T1000 (cell line): ENCODE measurements at places on chromosomes 11 and 22.

- no peak for DNase-seq
These were observed 125.0 kb downstream of the UVRAG start for GRCh38 chr11:75939992-75940391.

- no peak for DNase-seq
These were observed 516.9 kb upstream of the TENM4 start for GRCh38 chr11:79957702-79958101.

DNA sequence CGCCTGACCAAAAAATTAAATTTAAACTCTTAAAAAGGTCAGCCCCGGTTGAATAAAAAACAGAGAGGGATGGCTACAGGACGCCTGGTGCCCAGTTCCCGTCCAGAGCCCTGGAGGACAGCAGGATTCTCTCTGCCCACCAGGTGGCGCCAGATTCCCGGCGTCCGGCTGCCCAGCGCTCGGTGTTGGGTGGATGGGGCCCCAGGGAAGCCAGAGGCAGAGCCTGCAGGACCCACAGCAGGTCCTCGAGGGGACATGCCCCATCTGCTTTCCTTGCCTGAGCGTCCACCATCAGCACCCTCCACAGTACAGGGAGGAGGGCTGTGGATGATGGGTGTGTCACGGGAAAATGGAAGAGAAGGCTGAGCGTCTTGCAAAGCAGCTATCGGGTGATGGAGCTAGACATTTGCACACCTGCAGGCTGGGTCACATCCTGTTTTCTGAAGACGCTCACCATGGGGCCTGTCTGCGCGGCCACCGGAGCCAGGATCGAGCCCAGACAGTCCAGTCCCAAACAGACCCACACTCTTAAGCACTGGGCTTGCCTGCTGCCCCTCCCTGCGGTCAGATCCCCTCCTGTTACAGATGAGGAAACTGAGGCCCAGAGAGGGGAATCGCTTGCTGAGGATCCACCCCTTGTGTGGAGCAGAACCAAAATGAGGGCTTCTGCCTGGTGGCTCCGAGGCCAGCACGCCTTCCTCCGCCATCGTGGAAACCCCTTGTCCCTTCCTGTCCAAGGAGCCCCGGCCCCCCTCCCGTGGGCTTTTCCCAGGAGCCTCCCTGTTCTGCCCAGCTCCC is 18.5 kb upstream of the CBX7 start:
- DNase-seq, result peak; percentile 80

- no peak for DNase-seq
These were observed 104.6 kb upstream of the HSD17B12 start for GRCh38 chr11:43575913-43576310.

DNA sequence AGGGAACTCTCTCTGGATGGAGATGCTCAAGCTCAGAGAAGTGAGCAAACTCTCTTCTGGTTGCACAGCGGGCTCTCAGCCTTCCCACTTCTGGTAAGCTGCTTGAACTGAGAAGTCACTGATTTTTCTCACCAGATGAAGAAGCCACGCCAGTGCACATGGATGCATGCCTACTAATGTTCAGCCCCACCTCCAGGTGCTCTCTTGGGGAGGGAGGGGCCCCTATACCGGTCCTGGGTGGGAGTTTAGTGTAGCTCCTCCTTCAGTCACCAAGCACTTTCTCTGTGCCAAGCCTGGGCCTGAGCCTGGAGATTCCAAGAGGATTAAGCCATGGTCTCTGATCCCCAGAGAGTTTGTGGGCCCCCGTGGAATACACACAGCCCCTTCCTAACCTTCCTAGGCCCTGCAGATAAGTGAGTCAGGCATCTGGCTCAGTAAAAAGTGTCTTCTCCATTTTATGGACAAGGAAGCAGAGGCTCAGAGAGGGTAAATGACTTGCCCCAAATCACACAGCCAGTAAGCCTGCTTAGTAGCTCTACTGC is 142.2 kb downstream of the ST3GAL4 start:
- DNase-seq, result no peak

GRCh38 chr11:109076870-109077269 is 345.1 kb upstream of the C11orf87 start:
- no peak for DNase-seq

- peak; percentile 25 for DNase-seq
These were observed 12.2 kb downstream of the MRGPRF start for GRCh38 chr11:69000831-69001242.

GRCh38 chr22:39090426-39091064 is 6.5 kb upstream of the APOBEC3H start:
- DNase-seq, result no peak

DNA sequence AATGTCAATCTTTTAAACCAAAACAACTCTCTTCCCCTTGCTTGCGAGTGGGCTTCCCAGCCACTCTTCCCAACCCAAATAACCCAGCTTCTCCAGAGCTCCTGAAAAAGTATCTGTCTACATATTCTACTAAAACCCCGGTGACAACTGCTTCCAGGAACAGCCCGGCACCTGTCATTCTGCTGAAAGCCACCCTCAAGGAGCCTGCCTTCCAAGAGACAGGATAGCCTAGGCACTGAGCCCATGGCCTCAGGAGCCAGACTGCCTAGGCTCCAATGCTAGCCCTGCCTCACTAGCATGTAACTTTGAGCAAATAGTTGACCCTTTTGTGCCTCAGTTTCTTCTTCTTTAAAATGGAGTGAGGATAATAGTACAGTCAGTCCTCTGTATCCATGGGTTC is 459.8 kb downstream of the SOX6 start:
- no peak for DNase-seq

GRCh38 chr22:30243661-30244060 is 2.9 kb downstream of the LIF start:
- no peak for DNase-seq
